ENCODE measurements at places on chromosomes 16 and 17.

DNA sequence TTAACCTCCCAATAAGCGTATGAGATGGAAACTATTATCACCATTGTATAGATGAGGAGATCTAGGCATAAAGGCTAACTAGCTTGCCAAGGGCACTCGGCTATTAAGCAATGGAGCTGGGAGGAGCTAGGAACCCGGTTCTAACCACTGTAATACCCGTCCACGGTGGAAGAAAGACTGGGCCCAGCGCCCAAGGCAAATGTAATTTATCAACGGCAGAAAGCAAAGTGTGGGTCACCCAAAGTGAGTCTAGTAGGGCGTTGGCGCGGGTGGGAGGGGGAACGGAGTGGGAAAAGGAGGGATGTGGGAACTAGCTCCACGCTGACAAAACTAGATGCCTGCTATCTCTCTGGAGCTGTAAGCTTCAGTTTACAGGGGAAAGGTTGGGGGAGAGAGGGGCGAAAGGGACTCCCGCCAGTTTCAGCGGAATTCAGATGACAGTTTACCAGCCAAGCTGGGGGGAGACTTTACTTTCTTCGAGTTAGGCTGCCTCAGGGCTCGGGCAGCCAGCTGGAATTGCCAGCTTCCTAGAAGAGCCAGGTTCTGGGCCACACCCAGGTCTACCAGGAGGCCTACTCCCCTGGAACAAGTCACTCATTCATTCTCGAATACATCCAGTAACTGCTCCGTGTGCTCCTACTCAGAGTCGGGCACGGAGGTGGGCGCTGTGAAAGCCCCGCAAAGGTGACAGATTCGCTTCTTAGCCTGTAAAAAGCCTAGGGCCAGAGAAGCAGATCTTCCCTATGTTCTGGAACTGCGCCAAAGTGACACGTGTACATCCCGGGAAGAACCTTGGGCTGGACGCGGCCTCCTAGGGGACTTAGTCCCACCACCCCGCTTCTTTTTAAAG, 837 bp downstream of the LRRC59 start:
- DNase-seq = no peak

DNA sequence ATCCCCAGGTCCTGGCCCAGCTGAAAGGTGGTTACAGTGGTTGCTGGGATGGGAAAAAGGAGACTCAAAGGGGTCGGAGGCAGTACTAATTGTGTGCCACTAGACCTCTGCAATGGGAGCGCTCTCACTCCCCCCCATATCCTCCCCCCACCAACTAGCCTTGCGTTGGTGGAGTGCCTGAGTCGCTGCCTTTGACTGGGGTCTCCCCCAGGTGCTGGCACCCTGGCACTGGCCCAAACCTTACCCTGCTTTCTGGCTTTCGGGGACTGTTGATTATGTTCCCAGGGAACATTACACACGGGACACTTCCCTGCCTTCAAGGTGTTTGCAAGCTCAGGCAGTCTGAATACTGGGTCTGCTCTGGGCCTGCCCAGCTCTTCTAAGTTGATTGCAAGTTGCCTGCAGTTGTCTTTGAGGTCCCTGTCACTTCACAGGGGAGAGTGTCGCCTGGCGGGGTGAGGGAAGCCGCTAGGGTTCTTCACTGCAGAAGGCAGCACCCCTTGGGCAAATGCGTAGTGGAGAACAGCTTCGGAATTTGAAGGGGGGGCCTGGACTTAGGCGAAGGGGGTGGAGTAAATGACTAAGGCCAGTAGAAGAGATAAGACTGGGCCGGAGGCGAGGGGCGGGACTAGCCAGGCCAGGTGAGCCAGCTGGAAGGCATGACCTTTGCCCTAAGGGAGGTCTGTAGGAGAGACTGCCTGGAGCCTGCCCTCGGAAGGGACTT, 98.0 kb downstream of the RAB11FIP4 start:
- DNase-seq = no peak

- no peak for DNase-seq
Observed at GRCh38 chr17:77233635-77234334, 93.0 kb downstream of the SEC14L1 start.

DNA sequence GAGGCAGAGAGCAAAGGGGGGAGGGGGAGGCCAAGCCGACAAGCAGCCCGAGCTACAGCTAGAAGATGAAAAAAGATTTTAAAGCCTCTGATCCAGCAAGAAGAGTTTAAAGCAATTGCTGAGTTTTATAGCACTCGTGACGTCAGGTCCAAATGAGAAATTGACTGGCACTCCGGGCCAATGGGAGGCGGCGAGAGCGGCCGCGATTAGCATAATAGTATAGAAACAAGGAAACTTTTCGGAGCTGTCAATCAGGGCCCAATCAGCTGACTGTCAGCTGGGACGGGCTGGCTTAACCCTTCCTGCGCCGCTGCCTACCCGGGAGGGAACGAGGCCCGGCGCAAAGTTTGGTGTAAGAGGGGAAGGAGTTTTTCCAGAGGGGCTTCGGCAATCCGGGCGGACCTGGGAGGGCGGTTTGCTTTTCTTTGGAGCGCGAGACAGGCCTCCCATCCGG, at the start of gene MAF:
MAF (minus strand) TSS at position 100 of the 454 bp plus-strand sequence. CDS start 835 bp downstream, outside the sequence.
- DNase-seq = peak; percentile 75

DNA sequence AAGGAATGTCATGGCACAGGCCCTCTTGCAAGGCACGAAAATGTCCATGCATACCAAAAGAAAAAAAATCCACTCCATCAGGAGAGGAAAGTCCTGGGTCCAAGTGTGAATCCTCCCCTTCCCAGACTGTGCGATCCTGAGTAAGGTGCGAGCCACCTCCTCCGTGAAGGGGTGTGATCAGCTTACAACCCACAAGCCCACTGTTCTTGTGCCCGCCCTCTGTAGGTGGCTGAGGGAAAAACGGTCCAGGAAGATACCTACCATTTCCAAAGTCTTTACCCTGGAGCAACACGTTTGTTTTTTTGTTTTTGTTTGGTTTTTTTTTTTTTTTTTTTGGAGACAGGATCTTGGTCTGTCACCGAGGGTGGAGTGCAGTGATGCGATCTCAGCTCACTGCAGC, 116.5 kb downstream of the ZNF423 start:
- no peak for DNase-seq

- peak; percentile 11 for DNase-seq
Observed at GRCh38 chr16:30644334-30644830, 6.4 kb upstream of the PRR14 start.

DNA sequence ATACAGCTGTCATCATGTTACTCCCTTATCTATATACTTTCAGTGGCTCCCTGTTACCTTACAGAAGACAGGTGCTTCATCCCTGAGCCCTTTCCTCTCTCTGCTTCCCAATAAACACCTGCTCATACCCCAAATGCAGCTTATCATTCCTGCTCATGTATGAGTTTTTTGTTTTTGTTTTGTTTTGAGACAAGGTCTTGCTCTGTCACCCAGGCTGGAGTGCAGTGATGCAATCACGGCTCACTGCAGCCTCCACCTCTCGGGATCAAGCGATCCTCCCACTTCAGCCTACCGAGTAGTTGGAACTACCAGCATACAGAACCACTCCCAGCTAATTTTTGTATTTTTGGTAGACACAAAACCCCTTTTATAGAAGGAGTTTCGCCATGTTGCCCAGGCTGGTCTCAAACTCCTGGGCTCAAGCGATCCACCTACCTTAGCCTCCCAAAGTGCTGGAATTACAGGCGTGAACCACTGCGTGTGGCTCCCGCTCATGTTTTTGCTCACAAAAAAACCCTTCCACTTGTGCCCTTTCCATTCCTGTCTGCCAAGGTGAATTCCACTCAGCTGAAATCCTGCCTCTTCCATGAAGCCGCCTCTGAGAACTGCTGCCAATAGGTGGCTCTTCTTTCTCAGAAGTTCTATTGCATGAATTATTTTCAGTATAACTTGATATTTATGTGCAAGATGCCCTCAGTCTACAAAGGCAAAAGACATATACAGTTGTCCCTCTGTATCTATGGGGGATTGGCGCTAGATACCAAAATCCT, 7.9 kb upstream of the RNF157 start:
- DNase-seq = no peak

DNA sequence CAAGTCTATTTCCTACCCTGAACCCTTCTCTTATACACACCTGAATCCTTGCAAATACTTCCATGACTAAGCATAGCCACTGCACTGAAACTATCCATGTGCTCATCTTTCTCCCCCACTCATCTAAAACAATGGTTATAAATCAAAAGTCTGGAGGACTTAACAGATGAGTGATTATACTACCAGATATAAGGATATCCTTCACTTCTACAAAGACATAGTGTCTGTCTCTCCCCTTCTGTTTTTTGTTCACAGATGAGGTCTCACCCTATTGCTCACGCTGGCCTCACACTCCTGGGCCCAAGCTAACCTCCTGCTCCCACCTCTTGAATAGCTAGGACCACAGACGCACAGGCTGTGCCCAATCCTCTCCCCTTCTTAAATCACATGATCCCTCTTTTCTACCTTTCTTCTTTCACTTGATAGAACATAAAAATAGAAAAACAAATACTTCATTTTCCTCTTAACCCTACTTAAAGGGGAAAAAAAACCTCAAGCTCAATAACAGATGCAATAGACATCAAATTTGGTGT, 19.2 kb downstream of the CEP112 start:
- no peak for DNase-seq

GRCh38 chr16:3564130-3564888, 12.9 kb downstream of the NLRC3 start:
- DNase-seq = no peak

- DNase-seq = no peak
Observed at GRCh38 chr17:71505200-71505599, 615.6 kb upstream of the SOX9 start.

DNA sequence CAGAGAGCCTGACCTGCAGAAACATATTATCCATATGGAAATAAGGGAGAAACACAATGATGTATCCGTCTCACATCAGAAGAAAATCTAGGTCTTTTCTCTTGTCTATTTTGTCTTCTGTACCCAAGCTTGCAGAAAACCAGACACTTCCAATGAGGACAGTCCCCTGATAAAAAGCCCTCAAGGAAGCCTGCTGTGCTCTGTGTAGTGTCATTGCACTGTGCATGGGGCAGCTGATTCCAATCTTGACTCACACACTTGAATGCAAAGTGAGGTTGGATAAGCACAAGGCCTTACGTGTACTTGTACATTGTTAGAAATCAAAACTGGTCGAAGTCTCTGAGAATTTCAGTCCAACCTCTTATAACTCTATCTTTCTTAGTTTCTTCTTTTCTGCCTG, 256.6 kb upstream of the MYOCD start:
- no peak for DNase-seq

DNA sequence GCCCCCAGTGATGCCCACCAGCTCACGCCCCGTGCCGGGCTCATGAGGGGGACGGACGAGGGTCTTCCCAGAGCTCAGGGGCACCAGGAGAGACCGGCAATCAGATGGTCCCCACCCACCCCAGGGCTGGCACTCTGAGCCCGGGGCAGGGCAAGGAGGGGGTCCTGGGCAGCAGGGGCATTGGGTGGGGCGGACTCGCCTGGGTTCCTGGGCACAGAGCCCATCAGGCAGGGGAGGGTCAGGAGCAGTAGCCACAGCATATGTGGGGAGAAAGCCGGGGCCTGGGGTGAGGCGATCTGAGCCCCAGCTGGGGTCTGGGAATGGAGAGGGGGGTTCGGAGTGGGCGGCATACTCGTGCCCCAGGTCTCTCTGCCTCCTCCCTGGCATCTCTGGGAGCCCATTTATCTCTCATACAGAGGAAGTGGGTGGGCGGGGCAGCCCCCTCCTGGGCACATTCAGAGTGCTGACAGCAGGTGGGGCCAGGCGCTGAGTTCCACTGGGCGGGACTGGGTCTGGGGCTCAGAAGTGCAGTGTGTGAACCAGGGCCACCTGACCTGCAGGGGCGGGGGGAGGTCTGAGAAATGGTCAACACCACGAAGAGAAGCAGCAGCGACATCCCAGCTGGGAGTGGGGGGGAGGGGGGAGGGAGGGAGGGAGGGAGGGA, 20.5 kb upstream of the UBE2I start:
- DNase-seq = no peak

GRCh38 chr17:77692571-77693161, 265.8 kb upstream of the TNRC6C start:
- DNase-seq = no peak

DNA sequence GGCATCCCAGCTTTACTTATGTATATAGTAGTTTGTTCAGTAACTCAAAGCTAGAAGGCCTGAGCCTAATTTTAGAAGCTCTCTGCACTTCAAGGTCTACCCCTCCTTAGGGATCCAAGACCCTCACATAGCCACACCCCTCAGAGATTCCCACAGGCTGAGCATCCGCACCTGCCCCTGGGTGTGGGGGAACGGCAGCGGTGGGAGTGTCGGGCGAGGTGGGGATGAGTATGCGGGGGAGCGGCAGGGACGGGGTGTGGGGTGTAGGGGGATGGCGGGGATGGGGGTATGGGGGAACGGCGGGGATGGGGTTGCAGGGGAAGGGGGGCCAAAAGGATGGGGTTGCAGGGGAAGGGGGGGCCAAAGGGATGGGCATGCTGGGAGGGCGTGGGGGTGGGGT, 24.9 kb upstream of the BEAN1 start:
- DNase-seq = no peak

DNA sequence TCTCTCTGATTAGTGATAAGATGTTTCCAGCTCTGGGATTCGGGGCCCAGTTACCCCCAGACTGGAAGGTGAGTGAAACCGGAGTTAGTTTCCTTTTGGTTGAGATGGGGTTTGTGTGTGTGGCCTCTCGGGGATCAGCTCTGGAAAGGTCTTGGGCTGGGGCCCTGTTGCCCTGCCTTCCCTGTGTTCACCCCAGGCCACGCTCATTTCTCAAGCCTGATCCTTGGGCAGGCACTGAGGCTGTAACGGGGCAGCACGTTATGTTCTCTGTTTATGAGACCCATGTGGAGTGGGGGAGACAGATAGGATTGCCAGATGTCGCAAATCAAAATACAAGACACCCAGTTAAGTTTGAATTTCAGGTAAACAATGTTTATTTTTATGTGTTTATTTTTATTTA, 35.5 kb downstream of the CPNE2 start:
- DNase-seq = no peak

GRCh38 chr17:79633993-79634813, 23.4 kb upstream of the RBFOX3 start:
- no peak for DNase-seq

DNA sequence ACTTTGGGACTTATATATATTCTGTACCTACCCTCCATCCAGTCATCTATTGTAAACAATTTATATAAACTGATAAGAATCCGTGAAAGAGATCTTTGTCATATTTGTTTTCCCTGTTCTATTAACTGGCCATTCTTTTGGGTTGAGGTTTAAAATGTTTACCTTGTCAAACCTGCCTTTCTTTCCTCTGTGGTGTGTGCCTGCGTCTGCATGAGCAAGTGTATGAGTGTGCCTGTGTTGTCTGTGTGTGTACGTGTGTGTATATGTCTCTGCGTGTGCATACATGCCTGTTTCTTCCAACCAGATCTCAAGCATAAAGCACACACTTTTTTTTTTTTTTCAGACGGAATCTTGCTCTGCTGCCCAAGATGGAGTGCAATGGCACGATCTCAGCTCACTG, 201.5 kb downstream of the C16orf95 start:
- DNase-seq = no peak

All from NCI-H1694 (cell line).